ENCODE measurements at places on chromosomes 13 and 19. TPM values are rescaled to one million over a fixed set of nuclear protein-coding genes. Genes with fewer than 3 reads are reported as not detected.

SCN1B gene
- total RNA-seq: 11.3 TPM

ZNF836 gene
- 2.8 TPM for total RNA-seq

SLC7A9 gene
- total RNA-seq: not detected

SPHK2 gene
- 11.0 TPM for total RNA-seq

C19orf38 gene
- total RNA-seq: not detected

Measured in myometrial cell (primary cell).